ENCODE measurements at places on chromosomes 11 and 22. TPM values are rescaled to one million over a fixed set of nuclear protein-coding genes. Genes with fewer than 3 reads are reported as not detected.

DNA sequence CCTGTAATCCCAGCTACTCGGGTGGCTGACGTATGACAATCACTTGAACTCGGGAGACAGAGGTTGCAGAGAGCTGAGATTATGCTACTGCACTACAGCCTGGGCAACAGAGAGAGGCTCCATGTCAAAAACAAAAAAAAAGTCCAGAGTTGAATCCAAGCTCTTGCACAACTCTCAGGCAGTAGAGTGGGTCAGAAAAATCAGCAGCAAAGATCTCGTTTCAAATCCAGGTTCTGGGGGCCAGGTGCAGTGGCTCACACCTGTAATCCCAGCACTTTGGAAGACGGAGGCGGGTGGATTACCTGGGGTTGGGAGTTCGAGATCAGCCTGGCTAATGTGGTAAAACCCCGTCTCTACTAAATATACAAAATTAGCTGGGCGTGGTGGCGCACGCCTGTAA, 24.9 kb downstream of the CLPB start:
- H3K4me1 ChIP-seq: peaks cover 21% of the 10 kb centered on the region
- no peak overlapping the region for H3K27ac ChIP-seq
- no peak overlapping the region for H3K4me3 ChIP-seq
- H3K27me3 ChIP-seq: no peaks in the 10 kb centered on the region
- no peaks in the 10 kb centered on the region for H3K36me3 ChIP-seq

DNA sequence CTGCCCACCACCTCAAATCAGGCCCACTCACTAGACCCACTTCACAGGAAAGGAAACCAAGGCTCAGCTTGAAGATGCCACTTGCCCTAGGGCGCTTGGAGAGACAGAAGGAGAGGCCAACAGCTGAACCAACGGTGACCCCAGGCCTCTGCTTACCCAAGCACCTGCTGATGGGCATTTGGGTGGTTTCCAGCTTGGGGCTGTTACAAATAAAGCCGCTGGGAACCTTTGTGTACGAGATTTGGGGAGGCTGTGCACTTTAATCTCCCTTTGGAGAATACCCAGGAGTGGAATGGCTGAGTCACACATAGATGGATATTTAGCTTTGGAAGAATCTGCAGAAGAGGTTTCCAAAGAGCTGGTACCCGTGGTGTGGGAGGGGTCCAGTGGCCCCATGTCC, 50.9 kb upstream of the LINC01488 start:
- H3K36me3 ChIP-seq: no peaks in the 10 kb centered on the region
- H3K27me3 ChIP-seq: no peaks in the 10 kb centered on the region
- no peak for DNase-seq
- no peak overlapping the region for H3K4me3 ChIP-seq

DNA sequence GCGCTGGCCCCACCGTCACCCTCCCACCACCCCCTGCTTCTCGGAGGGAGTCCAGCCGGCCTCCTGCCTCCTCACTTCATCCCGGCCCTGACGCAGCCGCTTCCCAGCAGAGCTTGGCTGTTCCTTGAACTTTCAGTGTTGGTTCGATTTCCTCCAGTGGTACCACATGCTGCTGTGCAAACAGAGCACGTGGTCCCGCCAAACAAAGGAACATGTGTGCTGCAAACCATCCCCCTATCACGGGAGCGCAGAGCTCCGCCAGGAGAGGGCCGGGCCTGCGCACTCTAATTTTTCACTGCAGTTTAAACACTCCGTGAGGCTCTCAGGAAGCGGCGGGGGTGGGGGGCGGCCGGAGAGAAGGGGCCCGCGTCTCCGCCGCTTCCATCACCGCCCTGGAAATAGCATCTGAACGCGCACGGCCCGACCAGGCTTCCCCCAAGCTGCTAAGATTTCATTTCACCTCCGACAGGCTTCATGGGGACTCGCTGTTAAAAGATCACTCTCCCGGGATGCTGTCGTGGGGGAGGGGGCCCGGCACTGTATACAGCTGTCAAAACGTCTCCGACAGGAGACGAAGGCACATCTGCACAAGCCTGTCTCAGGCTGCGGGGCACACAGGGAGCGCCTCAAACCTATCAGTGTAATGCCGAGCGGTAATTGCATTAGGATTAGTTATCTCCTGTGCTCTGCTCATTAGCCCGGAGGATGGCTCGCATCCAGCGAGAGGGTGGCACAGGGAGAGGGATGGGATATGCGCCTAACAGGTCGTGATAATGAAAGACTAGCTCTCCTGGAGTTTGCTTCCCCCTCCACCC, 269.9 kb upstream of the SORL1-AS1 start:
- DNase-seq: no peak
- H3K27me3 ChIP-seq: no peaks in the 10 kb centered on the region
- no peaks in the 10 kb centered on the region for H3K36me3 ChIP-seq

GRCh38 chr11:71163371-71163770, 89.0 kb downstream of the SHANK2 start:
- no peak for DNase-seq
- no peaks in the 10 kb centered on the region for H3K27me3 ChIP-seq
- H3K4me1 ChIP-seq: no peaks in the 10 kb centered on the region
- no peaks in the 10 kb centered on the region for H3K36me3 ChIP-seq
- no peak overlapping the region for H3K27ac ChIP-seq

The PRRG4 gene
- 48.1 TPM for total RNA-seq

GRCh38 chr11:62556875-62557631, 10.4 kb upstream of the AHNAK start:
- H3K4me1 ChIP-seq: peaks cover 95% of the 10 kb centered on the region
- peak overlapping the region; percentile 95 for H3K27ac ChIP-seq
- peaks cover 35% of the 10 kb centered on the region for H3K36me3 ChIP-seq
- no peaks in the 10 kb centered on the region for H3K27me3 ChIP-seq
- DNase-seq: no peak

GRCh38 chr11:82864268-82864667, 36.0 kb downstream of the PRCP start:
- no peaks in the 10 kb centered on the region for H3K27me3 ChIP-seq
- peaks cover 47% of the 10 kb centered on the region for H3K4me1 ChIP-seq
- DNase-seq: no peak
- H3K4me3 ChIP-seq: no peak overlapping the region
- no peak overlapping the region for H3K27ac ChIP-seq

DNA sequence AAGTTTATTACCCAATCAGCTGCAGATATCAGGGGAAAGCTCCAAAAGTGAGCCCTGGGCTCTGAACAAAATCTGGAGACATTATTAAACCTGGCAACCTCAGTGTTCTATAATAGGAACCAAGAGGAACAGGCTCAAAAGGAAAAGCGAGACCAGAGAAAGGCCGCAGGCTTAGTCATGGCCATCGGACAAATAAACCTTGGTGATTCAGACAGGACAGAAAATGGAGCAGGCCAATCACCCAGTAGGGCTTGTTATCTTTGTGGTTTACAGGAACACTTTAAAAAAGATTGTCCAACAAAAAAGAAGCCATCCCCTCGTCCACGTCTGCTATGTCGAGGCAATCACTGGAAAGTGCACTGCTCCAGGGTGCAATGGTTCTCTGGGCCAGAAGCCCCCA, 7.7 kb upstream of the PANX1 start:
- H3K27ac ChIP-seq: no peak overlapping the region
- H3K27me3 ChIP-seq: no peaks in the 10 kb centered on the region
- H3K4me1 ChIP-seq: no peaks in the 10 kb centered on the region
- no peak for DNase-seq
- H3K4me3 ChIP-seq: no peak overlapping the region

The SMIM38 gene
- total RNA-seq: 0.15 TPM

- H3K36me3 ChIP-seq: no peaks in the 10 kb centered on the region
- peaks cover 51% of the 10 kb centered on the region for H3K27me3 ChIP-seq
- H3K4me3 ChIP-seq: no peak overlapping the region
- H3K4me1 ChIP-seq: peaks cover 7% of the 10 kb centered on the region
Measured at GRCh38 chr11:125141686-125142535, 22.6 kb upstream of the PKNOX2 start.

GRCh38 chr22:45120931-45121330, 42.8 kb upstream of the NUP50 start:
- H3K27me3 ChIP-seq: no peaks in the 10 kb centered on the region
- H3K27ac ChIP-seq: no peak overlapping the region
- no peak for DNase-seq
- H3K4me1 ChIP-seq: no peaks in the 10 kb centered on the region
- H3K36me3 ChIP-seq: no peaks in the 10 kb centered on the region

DNA sequence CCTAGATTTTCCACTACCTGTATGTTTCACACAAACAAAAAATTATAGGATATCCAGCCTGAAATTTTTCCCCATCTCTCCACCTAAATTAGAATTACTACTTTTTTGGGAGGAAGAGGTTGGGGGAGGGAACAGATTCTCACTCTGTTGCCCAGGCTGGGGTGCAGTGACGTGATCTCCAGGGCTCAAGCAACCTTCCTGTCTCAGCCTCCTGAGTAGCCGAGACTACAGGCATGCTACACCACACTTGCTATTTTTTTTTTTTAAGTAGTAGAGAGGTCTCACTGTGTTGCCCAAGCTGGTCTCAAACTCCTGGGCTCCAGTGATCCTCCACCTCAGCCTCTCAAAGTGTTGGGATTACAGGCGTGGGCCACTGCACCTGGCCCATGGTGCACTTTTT, 9.5 kb downstream of the JAML start:
- H3K27ac ChIP-seq: no peak overlapping the region
- no peaks in the 10 kb centered on the region for H3K4me1 ChIP-seq
- H3K4me3 ChIP-seq: no peak overlapping the region
- DNase-seq: no peak

The OLFML1 gene
- not detected for total RNA-seq

DNA sequence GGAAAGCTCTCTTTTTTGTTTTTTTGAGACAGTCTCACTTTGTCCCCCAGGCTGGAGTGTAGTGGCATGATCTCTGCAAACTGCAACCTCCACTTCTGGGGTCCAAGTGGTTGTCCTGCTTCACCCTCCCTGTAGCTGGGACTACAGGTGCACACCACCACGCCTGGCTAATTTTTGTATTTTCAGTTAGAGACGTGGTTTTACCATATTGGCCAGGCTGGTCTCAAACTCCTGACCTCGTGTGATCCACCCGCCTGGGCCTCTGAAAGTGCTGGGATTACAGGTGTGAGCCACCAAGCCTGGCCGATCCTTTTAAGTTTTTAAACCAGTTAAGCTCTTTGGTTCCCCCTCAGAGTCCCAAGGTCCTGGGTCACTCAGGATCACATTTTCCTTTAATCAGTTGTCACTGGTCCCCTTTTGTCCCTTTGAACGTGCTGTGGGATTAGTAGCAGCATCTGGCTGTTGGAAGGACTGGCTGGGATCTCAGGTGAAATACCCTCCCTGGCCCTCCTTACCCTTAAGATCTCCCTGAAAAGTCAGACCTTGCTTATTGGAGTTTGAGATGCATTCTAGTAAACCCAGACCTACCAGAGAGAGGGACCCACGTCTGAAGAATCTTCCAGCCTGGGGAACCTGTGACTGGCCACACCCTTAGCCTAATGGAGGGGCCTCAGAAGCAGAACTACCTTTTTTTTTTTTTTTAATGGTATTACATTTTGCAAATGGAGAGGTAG, 8.1 kb downstream of the MALAT1 start:
- no peak for DNase-seq
- no peaks in the 10 kb centered on the region for H3K27me3 ChIP-seq
- H3K4me3 ChIP-seq: no peak overlapping the region
- peaks cover 50% of the 10 kb centered on the region for H3K36me3 ChIP-seq
- H3K27ac ChIP-seq: peak overlapping the region; percentile 95
- peaks cover 78% of the 10 kb centered on the region for H3K4me1 ChIP-seq
